IMR-90 (cell line): ENCODE measurements at places on chromosomes 3 and 15. TPM values are rescaled to one million over a fixed set of nuclear protein-coding genes. Genes with fewer than 3 reads are reported as not detected.

GRCh38 chr3:110858549-110858948 is 213.1 kb upstream of the NECTIN3 start:
- DNase-seq: no peak

DNA sequence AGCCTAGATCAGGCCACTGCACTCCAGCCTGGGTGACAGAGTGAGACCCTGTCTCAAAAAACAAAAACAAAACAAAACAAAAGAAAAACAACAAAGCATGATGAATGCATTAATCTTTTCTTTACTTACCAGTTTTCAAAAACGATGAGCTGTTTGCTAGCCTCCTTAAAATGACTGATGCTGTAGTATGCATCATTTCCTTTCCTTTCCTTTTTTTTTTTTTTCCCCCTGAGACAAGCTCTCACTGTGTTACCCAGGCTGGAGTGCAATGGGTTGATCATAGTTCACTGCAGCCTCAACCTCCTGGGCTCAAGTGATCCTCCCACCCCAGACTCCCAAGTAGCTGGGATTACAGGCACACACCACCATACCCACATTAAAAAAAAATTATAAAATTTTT is 202.0 kb downstream of the ADAMTSL3 start:
- no peak for DNase-seq

DNA sequence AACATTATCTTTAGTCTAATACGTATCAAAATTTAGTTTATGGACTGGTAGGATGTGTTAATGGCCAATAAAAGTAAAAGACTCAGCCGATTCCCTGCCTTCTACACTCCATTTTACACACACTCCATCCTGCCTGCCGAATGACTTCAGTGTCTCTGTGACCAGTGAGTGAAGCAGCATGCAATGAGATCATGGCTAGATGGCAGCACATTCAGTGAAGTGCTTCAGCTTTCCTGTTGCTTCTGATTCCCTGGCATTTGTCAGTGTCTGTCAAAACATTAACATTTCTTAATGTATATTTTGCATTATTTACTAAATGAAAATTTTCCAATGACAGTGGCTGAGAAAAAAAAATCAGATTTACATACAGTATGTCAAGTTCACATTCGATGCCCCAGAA is 412.0 kb downstream of the FHIT start:
- DNase-seq: no peak

DNA sequence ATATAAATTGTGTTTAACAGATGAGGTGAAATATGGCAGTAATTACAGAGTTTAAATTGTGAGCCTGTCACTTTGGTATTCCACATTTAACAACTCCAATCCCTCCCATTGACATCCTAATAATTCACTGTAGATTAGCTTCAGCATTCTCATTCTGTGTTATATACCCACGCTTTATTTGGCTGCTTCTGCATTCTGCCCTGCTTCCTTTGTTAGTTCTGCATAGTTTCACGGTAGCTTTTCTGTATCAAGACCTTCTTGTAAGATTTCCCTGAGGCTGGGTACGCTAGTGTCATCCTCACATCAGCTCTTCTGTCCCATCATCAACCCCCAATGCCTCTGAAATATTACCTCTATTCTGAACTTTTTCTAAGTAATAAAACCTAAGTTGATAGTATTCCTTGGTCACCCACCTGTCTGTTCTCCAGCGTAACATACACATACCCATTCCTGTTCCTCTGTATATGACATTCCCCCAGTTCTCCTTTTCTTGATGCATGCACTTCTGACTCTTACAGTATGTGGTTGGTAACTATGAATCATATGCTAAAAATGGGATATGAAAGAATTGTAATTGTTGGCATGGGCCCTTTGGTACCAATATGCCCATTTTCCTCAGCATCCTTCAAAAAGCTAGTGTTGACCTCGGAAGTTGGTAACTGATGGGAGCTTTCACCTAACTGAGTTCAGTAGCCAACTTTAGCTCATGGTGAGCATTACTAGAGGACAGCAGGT is 171.2 kb downstream of the KLHL25 start:
- peak; percentile 61 for DNase-seq

- no peak for DNase-seq
Measured at GRCh38 chr3:191139736-191140135, 59.3 kb upstream of the OSTN start.

DNA sequence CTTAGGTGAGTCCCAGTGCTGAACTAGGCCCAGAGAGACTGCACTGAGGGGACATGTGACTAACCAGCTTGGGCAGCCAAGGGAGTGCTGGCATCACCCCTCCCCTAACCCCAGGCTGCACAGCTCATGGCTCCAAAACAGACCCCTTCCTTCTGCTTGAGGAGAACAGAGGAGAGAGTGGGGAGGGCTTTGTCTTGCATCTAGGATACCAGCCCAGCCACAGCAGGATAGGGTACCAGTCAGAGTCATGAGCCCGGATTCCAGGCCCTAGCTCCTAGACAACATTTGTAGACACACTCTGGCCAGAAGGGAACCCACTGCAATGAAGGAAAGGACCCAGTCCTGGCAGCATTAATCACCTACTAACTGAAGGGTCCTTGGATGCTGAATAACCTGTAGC is 49.9 kb upstream of the PLSCR4 start:
- DNase-seq: no peak

The RBP2 gene
- polyA plus RNA-seq: not detected in 2 replicates

The PDE8A gene
- polyA plus RNA-seq: 27.9 and 35.9 TPM in 2 replicates

The KLF15 gene
- 0.14 and 0.24 TPM in 2 replicates for polyA plus RNA-seq

The C3orf22 gene
- not detected in 2 replicates for polyA plus RNA-seq
